ENCODE measurements at places on chromosomes 12 and 14.

GRCh38 chr14:90491221-90491885 lies 94.5 kb downstream of the CALM1 start:
- DNase-seq = no peak

GRCh38 chr14:50375760-50376159 lies 20.9 kb downstream of the CDKL1 start:
- DNase-seq = no peak

DNA sequence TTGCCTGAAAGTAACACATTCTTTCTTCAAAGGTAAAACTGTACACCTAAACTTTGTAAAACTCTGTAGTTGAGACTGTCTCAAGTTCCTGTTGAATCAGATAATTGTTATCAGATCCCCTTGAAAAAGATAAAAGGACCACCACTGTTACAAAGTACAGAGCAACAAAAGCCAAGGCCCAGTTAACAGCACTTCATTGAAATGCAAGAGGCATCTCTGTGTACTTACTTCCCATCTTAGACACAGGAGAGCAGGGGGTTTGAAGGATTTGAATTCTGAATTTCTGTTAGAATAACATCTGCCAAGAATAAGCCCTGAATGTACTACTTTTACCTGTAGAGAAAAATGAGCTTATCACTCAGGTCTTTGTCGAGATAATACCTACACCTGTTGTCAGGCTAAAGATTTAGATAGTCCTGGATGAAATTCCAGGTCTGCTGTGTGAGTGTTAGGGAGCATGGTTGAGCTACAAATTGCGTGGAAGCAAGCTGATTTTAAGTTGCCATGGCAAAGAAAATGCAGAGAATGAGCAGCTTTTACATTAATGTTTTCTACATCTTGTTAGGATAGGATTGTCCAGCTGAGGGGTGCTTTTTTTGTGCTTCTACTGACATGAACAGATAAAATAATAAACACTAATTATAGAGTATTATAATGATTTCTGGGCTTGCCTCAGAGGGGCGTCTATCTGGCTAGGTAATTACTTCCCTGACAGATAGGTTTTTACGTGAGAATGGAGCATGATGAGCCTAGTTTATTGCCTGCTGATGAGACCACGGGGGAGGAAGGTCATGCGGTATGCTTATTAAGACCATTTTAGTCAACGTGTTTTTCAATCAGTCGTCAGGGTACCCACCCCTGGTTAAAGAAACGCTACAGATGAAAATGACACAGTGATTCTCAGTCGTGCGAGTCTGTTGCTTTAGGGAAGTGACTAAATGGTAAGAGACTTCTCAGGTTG lies 309.2 kb downstream of the PAWR start:
- DNase-seq = no peak

DNA sequence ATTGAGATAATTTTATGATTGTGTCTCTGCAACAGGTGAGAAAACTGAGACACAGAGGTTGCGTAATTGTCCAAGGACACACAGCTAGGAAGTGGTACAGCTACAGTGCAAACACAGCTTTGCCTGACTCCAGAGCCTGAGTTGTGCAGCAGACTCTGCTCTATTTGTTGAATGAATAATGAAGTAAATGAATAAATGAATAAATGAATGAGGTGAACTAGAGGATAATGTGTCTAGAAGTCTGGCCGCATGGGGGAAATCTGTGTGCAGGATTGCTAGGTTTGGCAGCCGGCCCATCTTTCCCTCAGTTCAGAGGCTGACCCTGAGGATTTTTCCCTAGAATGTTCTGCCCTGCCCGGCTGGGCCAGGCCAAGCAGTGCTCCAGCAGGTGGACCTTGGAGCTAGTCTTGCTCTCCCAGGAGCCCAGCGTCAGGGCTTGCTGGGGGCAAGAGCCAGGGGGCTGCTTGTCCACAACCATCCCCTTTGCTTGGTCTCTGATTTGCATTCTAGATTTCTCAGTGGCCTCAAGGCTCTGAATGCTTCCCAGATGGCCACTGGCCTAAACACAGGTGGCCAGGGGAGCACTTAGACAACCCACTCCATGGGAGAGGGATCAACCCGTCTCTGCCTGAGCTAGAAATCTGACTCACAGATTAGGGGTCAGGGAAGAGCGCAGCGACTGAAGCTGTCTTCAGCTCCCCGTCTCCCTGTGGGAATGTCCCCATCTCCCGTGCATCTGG lies 225.2 kb downstream of the C12orf75 start:
- peak; percentile 16 for DNase-seq

GRCh38 chr12:62726471-62726980 lies 208.4 kb downstream of the PPM1H start:
- no peak for DNase-seq

- no peak for DNase-seq
Observed at GRCh38 chr12:131987552-131987951, 37.8 kb downstream of the EP400 start.

DNA sequence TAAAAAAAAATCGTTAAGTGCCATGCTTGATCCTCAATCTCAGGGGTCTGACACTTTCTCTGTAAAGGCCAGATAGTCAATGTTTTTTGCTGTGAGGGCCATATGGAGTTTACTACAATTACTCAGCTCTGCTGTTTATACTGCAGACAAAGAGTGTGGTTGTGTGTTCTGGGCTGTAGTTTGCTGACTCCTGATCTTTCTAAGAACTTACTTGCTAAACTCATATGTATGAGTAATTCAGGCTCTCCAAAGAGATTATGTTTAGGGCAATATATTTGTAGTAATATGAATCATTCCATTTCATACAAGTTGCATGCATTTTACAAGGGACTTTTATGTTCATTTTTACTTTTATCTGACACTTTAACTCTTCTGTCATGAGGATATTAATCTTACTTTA lies 188.2 kb downstream of the TMTC2 start:
- DNase-seq = no peak

GRCh38 chr12:47755655-47756562 lies 2.8 kb downstream of the RAPGEF3 start:
- DNase-seq = no peak

- no peak for DNase-seq
Observed at GRCh38 chr12:115553622-115554021, 723.9 kb downstream of the MED13L start.

GRCh38 chr14:86858591-86858990 lies 1134.4 kb downstream of the GALC start:
- DNase-seq = no peak

GRCh38 chr14:28102001-28102400 lies 664.6 kb upstream of the FOXG1 start:
- DNase-seq = peak; percentile 44

- no peak for DNase-seq
Observed at GRCh38 chr12:1517007-1517406, 77.4 kb downstream of the FBXL14 start.

GRCh38 chr14:64723691-64724577 lies 19.7 kb downstream of the PLEKHG3 start:
- no peak for DNase-seq

- DNase-seq = no peak
Observed at GRCh38 chr12:11906286-11906935, 164.3 kb upstream of the BCL2L14 start.

DNA sequence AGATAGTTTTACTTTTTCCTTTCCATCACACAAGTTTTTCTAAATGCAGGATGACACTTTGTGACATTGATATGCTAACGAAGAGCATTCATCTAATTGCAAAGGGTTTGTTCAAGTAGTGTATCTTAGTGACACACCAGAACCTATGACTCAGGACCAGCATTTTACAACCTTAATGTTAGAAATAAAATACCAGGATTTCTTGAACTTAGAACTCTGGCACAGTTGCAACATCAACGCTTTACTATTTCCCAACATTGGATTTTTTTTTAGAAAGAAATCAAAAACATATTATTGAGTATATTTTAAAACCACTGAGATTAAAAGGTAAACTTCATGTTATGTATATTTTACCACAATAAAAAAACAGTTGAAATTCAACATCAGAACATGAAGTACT lies 17.9 kb upstream of the PLEKHG6 start:
- no peak for DNase-seq

DNA sequence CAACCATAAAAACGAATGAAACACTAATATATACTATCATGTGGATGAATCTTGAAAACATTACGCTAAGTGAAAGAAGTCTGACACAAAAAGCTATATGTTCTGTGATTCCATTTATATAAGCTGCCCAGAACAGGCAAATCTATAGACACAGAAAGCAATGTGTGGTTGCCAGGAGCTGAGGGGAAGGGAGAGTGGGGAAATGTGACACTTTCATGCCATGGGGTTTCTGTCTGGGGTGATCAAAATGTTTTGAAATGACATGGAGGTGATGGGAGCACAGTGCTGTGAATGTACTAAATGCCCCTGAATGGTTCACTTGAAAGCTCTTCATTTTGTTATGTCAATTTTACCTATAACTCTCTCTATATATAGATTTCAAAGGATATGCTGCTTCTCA lies 30.1 kb downstream of the ATG14 start:
- DNase-seq = no peak

GRCh38 chr12:94697631-94698030 lies 47.3 kb upstream of the TMCC3 start:
- no peak for DNase-seq

GRCh38 chr12:51860986-51861385 lies 12.5 kb upstream of the FIGNL2 start:
- DNase-seq = no peak

- no peak for DNase-seq
Observed at GRCh38 chr14:27184427-27184826, 586.6 kb upstream of the NOVA1 start.

GRCh38 chr12:19456176-19456575 lies 16.9 kb downstream of the AEBP2 start:
- DNase-seq = no peak

- no peak for DNase-seq
Observed at GRCh38 chr14:58680698-58681097, 42.9 kb downstream of the DACT1 start.

DNA sequence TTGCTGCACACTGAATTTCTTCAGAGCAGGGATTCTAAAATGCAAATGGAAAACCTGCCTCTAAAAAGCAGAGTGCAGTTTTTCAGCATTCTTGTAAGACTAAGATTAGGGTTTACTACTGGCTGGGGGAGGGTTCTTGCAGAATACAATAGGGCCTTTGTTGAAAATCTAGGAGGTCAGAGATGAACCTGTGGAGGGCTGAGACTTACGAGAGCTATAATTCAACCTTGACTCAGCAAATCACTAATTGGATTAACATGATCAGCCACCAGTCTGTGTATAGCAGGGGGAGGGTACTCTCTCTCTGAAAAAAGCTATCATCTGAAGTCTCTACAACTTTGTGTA lies 92.6 kb upstream of the HIF1A start:
- DNase-seq = no peak

DNA sequence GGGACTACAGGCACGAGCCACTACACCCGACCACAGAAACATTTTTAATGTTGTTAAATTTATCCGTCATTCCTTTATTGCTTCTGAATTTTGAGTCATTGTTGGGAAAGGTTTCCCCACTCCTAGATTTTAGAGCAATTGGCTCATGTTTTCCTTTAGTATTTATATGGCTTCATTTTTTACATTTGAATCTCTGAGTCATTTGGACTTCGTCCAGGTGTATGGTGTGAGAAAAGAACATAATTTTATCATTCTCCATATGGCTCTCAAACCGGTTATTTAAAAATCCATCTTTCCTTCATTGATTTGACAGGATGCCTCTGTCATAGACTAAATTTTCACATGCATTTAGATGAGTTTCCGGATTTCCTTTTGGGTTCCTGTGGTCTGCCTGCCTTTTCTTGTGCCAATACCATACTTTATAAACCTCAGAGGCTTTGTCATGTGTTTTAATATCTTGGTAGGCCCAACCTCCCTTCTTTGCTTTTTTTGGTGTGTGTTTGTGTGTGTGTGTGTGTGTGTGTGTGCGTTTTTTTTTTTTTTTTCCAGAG lies 30.9 kb downstream of the LRTM2 start:
- DNase-seq = no peak

- DNase-seq = no peak
Observed at GRCh38 chr12:26713885-26714383, 119.1 kb downstream of the ITPR2 start.

DNA sequence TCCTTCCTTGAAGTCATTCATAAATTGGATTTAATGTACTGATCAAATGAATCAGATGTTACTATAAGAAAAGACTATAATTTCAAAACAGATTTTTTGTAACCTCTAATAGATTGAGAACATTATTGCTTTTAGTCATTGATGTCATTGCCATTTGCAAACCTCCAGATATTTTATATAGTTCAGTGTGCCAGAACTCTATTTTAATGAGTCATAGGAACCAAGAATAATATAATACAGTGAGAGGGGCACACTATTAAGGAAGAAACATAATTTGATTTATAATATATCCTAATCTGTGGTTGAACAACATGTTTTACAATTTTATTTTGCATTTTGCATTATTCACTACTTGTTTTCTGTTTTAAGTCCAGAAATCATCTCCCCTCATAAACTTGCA lies 78.0 kb downstream of the LRRC9 start:
- DNase-seq = no peak

- DNase-seq = no peak
Observed at GRCh38 chr14:63650256-63650952, 8.7 kb upstream of the WDR89 start.

DNA sequence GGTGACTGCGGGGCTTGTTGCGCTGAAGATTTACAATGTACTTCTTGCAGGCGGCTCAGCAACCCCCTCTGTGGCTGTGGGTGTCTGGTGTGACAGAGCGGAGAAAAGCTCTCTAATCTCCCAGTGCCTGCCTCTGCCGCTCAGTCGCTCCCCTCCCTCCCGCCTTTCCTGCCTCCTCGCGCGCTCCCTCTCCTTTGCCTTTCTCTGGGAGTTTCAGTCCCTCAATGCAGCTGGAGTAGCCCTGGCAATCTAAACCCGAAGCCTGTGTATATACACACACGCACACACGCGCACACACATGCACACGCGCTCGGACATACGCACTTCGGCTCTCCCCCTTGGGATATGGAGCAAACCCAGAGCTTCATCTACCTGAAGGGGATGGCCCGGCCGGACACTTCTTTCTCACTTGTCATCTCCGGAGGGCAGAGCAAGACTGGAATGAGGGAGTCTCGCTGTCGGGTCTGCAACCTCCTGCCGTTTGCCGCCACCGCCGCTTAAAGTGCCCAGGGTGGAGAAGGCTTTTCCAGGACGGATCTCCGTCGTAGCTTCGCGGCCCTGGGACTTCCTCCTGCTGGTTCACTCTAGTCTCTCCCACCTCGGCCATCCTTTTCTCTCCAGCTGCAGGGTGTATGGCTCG lies 599 bp upstream of the TRHDE start:
- DNase-seq = peak; percentile 36

GRCh38 chr12:132710043-132710404 lies 618 bp upstream of the PGAM5 start:
- no peak for DNase-seq

- DNase-seq = no peak
Observed at GRCh38 chr12:107238296-107238695, 144.9 kb upstream of the CRY1 start.

DNA sequence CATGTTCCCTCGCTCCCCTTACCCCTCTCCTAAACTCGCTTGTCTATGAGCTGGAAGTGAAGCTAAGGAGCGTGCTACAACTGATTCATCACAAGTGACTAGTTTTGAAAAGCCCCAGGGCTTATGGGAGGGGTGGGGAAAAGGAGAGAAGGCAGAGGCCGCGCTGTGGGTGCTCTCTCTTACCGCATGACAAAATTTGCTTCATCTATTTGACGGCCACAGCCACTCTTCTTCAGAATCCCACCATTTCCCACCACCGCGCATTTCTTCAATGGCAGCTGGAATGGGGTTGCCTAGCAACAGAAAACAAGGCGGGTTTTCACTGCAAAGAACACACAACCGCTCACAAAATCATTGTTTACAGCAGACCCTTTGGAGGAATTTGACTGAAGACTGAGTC lies 79.4 kb downstream of the ST8SIA1 start:
- no peak for DNase-seq

GRCh38 chr12:51098611-51099010 lies 15.2 kb upstream of the CSRNP2 start:
- no peak for DNase-seq

GRCh38 chr12:110746550-110746949 lies 3.9 kb upstream of the PPP1CC start:
- no peak for DNase-seq
